Vagina (tissue), 2 donors: ENCODE measurements at places on chromosomes 6 and 20. TPM values are rescaled to one million over a fixed set of nuclear protein-coding genes. Genes with fewer than 3 reads are reported as not detected.

- no peak for DNase-seq
- no peaks in the 10 kb centered on the region for H3K27me3 ChIP-seq
- no peaks in the 10 kb centered on the region for H3K36me3 ChIP-seq
- peak overlapping the region; percentile 28 for H3K27ac ChIP-seq
- H3K4me1 ChIP-seq = peaks cover 50% of the 10 kb centered on the region
Observed at GRCh38 chr20:25033265-25033923, 24.5 kb downstream of the ACSS1 start.

DNA sequence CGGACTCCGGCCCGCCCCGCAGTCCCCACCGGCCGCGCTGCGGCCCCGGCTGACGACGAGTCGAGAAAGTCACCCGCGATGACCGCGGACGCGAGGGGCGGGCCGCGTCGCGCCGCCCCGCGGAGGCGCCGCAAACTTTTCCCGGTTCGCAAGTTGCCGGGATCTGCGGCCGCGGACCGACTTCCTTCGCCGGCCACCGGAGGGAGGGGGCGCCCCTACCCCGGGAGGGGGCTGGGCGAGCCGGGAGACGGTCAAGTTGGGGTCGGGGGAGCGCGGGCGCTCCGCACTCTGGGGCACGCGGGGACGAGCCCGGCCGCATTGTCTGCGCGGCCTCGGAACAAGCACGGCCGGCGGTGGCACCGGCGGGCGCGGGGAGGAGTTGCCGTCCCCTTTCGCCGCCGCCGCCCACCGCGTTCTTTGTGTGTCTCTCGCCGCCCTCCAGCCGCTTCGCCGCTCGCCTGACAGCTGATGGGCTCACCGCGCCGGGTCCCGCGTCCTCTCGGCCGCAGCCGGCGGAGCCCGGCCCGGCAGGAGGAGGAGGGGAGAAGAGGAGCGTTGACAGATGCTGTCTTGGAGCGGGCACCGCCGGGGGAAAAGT, 131.6 kb downstream of the OGFRL1 start:
- H3K4me3 ChIP-seq = peak overlapping the region; percentile 66
- H3K27ac ChIP-seq = peak overlapping the region; percentile 80
- peaks cover 10% of the 10 kb centered on the region for H3K4me1 ChIP-seq
- H3K27me3 ChIP-seq = no peaks in the 10 kb centered on the region

DNA sequence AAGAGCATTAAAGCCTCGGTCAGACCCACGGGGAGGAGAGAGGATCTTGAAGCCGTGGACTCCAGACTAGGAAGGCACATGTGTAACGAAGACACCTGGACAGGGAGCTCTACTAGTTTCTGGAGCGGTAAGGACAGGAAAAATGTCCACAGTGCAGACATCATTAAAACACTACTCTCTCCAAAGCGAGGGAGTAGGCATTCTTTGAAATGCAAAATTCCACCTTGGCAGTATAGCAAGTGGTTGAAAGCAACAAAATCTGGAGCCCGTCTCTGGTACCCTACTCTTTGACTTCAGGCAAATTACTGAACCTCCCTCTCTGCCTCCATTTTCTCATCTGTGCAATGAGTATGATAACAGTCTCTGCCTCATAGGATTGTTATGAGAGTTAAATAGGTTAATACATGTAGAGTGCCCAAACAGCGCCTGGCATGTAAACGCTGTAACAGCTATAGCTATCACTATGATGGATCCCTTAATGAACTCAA, 408 bp upstream of the CRIP3 start:
- no peaks in the 10 kb centered on the region for H3K27me3 ChIP-seq
- peaks cover 14% of the 10 kb centered on the region for H3K4me1 ChIP-seq
- no peak overlapping the region for H3K27ac ChIP-seq
- DNase-seq = no peak
- H3K4me3 ChIP-seq = peak overlapping the region; percentile 36

PROKR2 gene
- not detected for total RNA-seq
